ENCODE measurements at places on chromosomes 5 and 9.

- no peak for DNase-seq
Observed at GRCh38 chr5:159393854-159394274, 63.6 kb upstream of the IL12B start.

- peak; percentile 43 for DNase-seq
Observed at GRCh38 chr9:33445389-33446239, 1.8 kb downstream of the AQP3 start.

DNA sequence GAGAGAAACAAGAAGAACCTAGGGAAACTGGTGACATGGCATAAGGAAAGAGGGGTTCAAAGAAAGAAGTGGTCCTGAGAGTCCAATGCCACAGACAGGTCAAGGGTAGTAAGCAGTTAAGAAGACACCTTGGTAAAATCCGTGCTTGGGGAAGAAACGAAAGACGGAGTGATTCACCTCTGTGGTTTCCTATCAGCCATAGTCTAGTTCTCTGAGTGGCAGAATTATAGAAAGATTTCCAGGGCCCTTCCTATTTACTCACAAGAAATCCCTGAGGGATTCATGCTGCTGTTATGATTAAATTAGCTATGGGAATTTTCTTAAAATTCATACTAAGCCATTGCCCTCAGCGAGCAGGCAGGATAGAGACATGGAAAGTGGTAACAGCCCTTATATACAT lies 31.7 kb downstream of the IL33 start:
- DNase-seq: no peak

DNA sequence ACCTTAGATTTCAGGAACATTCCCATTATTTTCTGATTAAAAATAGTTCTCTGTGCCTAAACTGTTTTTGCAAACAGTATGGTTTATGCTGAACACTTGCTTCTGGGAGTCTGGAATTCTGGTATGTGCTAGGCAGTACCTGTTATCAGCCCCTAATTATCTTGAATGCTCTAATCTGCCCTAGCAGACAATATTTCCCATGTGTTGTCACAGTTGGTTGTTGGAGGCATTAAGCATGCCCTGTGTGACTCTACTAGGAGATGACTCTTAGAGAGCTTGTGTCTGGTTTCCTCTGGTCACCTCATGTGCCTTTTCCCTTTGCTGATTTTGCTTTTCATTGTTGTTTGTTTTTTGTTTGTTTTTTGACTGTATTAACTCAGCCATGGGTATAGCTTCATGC lies 36.6 kb downstream of the UHRF2 start:
- DNase-seq: no peak

DNA sequence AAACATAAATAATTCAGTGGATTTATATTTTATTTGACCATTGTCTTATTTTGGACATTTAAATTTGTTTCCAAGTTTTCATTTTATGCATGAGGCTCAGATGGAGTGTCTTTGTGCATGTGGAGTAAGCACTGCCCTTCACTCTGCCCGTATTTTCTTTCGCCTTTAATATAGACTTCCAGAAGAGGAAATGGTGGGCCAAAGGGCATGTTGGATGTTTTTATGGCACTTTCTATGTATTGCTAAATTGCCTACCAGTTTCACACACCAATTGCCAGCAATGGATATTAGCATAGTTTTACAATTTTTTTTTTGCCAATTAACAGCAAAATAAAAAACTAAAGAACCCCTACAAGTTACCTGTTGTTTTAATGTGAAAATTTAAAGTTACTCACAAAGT lies 38.4 kb downstream of the ZSWIM6 start:
- no peak for DNase-seq
